Activated CD8-positive, alpha-beta memory T cell treated with anti-CD3 and anti-CD28 coated beads, Interleukin-2, amount 50 U/mL, for 48 hours (primary cell): ENCODE measurements at places on chromosomes 6 and 20.

DNA sequence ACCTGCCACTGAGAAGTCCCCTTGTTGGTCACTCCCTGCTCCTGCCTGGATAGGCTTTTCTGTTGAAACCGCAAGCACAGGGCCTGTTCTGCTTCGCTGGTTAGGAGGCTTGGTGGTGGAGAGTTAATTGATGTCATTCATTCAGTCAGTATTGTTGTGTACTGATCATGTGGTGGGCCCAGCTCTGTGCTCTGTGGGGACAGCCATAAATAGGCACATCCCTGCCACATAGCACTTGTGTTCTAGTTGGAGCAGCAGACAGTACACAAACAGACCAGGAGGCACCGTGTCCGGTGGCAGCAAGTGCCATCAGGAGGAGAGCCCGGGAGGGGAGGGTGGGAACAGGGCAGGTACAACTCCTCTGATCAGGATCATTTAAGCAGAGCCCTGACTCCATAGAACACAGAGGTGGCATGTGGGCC, 155.2 kb upstream of the INSM1 start:
- no peak for DNase-seq

- no peak for DNase-seq
These were observed 82.5 kb downstream of the CD83 start for GRCh38 chr6:14200047-14200446.

DNA sequence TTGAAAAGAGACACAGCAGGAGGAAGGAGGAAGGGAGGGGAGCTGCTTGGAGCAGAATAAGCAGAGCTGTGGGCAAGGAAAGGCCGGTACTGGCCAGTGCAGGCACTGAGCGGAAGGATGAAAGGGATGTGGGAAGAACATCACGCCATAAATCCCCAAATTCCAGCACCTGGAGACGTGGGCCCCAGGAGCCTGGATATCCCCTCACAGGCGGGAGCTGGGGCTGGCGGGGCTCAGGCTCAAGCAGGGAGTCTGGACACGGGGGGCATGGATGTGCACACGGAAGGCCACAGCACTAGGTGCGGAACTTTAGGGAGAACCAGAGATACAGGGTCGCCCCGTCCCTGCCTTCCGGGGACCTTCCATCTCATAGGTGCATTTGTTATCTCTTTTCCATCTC, 7.5 kb upstream of the RPP40 start:
- no peak for DNase-seq

- no peak for DNase-seq
These were observed 75.8 kb upstream of the RIN2 start for GRCh38 chr20:19682249-19682648.

- DNase-seq = no peak
These were observed 29.8 kb downstream of the CTNNBL1 start for GRCh38 chr20:37723668-37724067.

GRCh38 chr6:158357570-158358216, 45.4 kb downstream of the TULP4 start:
- no peak for DNase-seq

DNA sequence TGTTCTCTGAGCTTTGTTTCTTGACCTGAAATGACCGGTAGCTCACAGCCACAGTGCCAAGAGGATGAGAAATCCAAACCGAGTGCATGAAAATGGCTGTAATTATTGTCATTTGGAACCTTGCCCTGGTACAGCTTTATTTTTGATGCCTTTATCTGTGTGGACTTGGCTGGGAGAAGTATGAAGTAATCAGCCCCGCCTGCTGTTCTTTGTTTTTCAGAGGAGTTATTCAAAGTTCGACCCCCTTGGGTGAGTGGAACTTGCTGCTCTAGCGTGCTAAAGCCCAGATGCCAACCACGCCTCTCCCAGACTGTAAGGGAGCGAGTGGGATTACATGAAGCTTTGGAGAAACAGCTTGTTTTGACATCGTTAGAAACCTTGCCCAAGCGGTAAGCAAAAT, 48.3 kb downstream of the ECT2L start:
- DNase-seq = no peak

GRCh38 chr6:14550822-14551221, 433.2 kb downstream of the CD83 start:
- no peak for DNase-seq

GRCh38 chr6:120141601-120142000, 792.0 kb upstream of the MAN1A1 start:
- no peak for DNase-seq

- DNase-seq = no peak
These were observed 28.6 kb upstream of the FAM50B start for GRCh38 chr6:3820563-3820962.

GRCh38 chr6:3281631-3282475, 23.1 kb downstream of the PSMG4 start:
- DNase-seq = no peak

GRCh38 chr6:129498541-129498940, 211.4 kb downstream of the ARHGAP18 start:
- DNase-seq = no peak

- no peak for DNase-seq
These were observed 7.9 kb downstream of the GNL1 start for GRCh38 chr6:30548375-30548774.

DNA sequence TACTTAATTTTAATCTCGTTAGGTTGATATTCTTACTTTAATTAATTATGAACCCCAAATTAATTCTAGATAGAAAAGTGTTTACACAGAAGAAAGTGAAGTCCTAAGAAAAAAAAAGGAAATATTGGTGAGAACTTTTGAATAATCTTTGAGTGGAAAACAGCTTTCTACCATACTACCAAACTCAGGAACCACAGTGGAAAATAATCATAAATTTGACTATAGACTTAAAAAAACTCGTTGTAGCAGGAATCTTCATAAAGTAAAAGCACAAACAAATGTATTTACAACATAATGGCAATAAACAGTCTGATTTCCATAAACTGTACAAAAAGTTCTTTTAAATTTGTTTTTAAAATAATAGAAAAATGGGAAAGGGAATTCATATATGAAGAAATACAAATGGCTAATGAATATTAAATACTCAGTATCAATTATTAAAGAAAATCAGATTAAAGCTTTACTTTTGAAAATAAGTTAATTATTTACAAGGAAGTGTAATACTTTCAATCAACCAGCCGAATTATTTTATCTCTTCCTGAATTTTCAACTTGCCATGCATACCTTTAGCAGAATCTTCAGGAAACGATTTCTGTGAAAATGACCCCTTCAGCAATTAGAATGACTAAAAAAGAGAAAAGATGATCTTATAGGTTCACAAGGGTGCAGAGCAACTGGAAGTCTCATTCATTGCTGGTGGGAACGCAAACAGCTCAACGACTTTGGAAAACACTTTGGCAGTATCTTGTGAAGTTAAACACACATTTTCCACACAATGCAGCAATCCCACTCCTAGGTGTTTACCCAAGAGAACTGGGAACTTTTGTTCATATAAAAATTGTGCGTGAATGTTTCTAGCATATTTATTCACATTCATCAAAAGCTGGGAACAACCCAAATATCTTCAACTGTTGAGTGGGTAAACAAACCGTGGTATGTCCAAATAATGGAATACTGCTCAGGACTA, 38.5 kb upstream of the BMP6 start:
- no peak for DNase-seq

- DNase-seq = peak; percentile 65
These were observed 32.5 kb downstream of the SLC22A2 start for GRCh38 chr6:160226118-160226591.

- no peak for DNase-seq
These were observed 13.1 kb downstream of the JPH2 start for GRCh38 chr20:44173846-44174245.

DNA sequence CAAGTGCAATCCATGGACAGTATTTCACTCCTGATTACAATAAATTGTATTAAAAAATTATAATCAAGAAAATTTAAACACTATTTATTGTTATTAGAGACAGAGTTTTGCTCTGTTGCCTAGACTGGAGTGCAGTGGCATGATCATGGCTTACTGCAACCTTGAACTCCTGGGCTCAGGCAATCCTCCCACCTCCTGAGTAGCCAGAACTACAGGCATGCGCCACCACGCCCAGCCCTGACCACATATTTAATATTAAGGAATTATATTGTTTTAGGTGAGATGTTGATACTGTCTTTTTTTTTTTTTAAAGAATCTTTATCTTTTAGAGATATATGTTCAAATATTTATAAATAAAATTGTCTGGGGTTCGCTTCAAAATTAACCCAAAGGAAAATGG, 14.6 kb downstream of the LCA5 start:
- DNase-seq = no peak

DNA sequence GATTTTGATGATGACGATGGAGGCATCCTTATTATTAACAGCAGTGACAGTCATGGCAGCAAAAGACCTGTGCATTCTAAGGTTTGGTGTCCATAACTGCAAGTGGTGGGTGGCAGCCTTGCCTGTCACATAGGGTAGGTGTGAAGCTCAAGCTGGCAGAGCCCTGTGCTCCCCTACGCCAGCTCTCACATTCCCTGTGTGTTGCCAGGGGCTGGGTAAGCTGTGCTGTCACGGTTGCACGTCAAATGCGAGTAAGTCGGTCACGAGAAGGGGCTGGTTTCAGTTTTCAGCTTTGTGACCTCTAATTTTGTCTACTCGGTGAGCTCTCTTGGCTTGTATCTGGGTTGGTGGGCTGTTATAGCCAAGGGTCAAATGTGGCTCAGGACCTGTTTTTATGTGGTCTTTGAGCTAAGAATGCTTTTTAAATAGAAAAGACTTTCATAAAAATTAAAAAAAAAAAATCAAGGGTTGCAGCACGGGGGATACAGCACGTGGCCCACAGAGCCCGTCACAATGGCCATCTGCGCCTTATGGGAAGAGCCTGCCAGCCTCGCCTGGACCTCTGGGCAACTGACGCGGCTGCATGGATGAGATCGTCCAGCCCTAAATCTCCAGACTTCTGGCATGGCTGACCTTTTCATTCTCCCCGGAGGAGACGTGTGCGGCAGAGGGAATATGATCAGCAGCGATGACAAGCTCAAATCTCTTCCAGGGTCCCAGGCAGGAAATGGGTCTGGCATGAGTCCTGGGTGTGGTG, 148.5 kb downstream of the PHACTR3 start:
- DNase-seq = no peak

DNA sequence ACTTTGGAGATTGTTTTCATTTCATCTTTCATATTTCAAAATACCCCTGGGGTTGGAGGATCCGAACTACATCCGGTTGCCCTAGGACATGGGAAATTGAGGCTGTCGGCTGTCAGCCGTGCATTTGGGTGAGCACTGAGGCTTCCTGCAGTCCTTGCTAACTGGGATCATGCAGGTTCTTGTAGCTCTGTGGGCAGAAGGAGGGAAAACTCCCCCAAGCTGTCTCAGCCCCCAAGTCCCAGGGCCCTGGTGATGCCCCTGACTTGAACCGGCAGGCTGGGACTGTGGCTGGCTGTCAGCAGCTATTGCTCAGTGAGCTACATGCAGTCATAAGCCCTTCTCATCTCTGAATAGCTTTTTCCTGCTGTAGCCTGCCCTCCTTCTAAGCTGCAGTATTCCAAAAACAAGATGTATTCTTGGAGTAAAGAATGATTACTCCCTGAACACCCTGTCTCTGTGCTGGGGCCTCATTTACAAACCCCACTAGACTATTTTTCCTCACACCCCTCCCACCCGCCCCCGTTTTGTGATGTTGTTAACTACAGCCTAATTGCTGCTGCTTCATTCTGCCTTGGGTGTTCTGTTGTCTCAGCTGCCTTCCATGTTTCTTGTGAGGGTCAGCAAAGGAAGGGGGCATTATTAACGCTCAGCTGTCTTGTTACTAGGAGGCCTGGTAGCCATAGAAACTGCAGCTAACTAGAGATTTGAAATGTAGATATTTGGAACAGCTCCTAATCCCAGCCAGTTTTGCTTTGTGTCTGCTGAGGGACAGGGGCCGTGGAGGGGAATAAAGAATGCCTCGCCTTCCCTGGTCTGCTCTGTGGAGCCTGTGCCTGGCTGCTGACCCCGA, 18.1 kb downstream of the MTRES1 start:
- no peak for DNase-seq

- no peak for DNase-seq
These were observed 33.7 kb downstream of the CAP2 start for GRCh38 chr6:17427062-17427461.

GRCh38 chr6:15793288-15793687, 130.5 kb upstream of the DTNBP1 start:
- DNase-seq = no peak

GRCh38 chr6:166499350-166500163, 86.9 kb downstream of the RAMACL start:
- no peak for DNase-seq

- DNase-seq = peak; percentile 78
These were observed 19.0 kb downstream of the PACSIN1 start for GRCh38 chr6:34484899-34485298.

- DNase-seq = no peak
These were observed 8.3 kb downstream of the GZF1 start for GRCh38 chr20:23370274-23370673.

GRCh38 chr6:137975188-137975940, 108.3 kb downstream of the TNFAIP3 start:
- DNase-seq = no peak

- DNase-seq = no peak
These were observed 21.2 kb downstream of the ROS1 start for GRCh38 chr6:117404548-117404947.

- peak; percentile 54 for DNase-seq
These were observed 270.8 kb downstream of the BMP7 start for GRCh38 chr20:56995635-56996075.

- DNase-seq = no peak
These were observed 19.8 kb downstream of the XKR7 start for GRCh38 chr20:31987744-31988143.

DNA sequence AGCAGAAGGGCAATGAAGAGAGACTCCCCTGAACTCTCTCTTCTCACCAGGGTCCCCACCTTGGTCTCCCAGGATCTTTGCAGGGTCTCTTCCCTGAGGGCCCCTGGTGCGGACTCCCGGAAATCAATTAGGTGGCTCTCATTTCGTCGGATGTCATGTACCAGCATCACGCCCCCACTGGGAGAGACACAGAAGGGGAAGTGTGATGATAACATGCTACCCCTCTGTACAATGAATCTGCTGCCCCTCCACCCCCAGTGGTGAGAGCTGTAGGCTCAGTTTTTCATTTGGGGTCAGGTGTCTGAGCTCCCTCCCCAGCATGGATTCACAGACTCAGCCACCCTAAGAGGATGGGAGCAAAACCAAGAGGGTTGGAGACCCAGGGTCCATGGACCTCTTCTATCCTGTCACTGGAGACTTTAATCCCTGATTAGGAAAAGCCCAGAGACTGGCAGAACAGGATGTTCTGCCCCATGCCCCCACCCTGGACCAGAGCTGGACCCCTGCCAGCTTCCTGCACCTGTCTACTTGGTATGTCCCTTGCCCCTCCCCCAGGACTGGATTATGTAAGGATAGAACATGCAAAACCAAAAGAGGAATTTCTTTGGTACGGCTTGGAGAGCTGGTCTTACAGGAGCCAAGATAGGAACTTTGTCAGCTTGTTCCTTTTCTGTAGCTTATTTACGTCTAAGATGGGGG, 11.1 kb downstream of the GGT7 start:
- no peak for DNase-seq
